GM23338 (cell line): ENCODE measurements at places on chromosomes 12 and 14.

GRCh38 chr14:85234156-85235025 is 295.6 kb upstream of the FLRT2 start:
- no peak for DNase-seq

DNA sequence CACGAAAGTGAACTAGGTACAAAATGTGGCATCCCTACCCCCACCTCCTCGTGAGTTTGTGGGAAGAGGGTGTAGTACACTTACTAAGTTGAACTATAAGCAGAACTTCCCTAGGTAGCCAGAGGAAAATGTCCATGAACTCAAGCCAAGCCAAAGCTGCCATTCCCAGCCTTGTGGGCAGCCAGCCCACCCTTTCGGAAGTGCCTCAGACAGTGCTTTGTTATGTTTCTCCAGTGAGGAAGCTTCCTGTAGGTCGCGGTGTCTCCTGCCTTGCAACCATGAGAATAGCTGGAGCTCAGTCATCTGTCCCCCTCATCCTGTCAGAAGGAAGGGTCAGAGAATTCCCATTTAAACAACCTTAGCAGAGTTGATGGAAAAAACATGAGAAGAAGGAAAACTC is 266.9 kb downstream of the DUSP6 start:
- DNase-seq = peak; percentile 45

DNA sequence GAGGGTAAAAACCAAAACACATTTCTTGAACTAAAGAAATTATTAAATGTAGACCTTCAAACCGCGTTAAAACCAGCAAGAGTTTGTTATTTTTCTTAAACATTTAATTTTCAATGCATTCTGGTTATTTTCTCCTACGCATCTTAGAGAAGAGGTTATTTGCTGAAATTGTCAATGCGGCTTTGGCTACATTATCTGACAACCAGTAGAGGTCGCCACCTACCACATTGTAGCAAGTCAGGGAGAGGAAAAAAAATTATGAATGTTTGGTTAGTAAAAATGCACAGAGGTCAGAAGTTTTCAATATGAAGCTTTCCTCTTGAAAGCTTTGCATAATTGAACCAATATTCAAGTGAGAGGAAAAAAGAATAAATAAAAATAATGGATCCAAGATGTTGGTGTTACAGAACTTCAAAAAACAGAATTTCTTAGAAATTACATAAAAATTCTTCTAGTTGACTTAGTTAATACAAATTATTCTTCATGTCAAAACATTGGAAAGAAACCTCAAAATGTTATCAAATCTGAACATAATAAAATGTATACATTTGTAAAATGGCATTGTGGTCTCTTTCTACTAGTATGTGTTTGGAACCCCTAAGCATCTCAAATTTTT is 159.4 kb upstream of the TMTC2 start:
- DNase-seq = peak; percentile 61

DNA sequence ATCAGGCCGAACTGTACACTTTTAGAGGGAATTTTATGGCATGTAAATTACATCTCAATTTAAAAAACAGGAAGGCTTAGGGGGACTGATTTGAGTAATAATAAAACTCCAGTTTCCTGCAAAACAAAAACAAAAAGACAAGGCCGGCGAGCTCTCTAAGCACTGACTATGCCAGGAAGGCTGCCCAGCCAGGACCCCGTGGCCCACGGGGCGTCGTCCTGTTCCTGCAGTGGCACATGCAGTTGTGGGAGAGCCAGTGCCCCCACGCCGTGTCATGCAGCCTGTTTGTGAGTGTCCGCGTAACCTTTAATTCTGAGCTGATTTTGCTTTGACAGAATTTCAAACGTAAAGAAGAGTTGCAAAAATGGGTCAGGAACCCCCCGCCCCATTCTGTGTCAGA is 10.5 kb downstream of the XRCC3 start:
- no peak for DNase-seq

- no peak for DNase-seq
Observed at GRCh38 chr14:22535126-22535525, 53.9 kb downstream of the DAD1 start.

DNA sequence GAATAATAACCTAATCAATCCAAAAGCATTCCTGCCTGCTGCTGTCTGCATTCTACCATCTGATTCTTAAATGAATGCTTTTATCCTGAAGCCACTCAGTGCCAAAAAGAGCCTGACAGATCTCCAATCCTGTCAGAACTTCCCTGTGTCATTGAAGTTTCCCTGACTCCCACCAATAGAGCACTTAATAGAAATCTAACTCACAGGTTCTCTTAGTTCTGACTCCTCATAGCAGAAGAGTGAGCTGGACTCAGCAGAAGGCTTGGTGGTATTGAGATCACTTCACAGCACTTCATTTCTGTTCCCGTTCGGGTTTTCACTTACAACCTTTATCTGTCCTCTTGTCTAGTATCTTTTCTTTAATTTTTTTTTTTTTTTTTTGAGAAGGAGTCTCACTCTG is 102.6 kb downstream of the OTOGL start:
- no peak for DNase-seq

GRCh38 chr12:10130042-10130441 is at the start of gene CLEC7A:
Gene CLEC7A, minus strand, starts transcription at chr12:10130199. Its CDS starts 117 bp downstream, at chr12:10130082.
- no peak for DNase-seq

GRCh38 chr14:80987235-80988032 is 32.0 kb downstream of the TSHR start:
- peak; percentile 83 for DNase-seq

GRCh38 chr12:53927220-53928029 is 11.2 kb upstream of the HOXC13 start:
- DNase-seq = peak; percentile 55

DNA sequence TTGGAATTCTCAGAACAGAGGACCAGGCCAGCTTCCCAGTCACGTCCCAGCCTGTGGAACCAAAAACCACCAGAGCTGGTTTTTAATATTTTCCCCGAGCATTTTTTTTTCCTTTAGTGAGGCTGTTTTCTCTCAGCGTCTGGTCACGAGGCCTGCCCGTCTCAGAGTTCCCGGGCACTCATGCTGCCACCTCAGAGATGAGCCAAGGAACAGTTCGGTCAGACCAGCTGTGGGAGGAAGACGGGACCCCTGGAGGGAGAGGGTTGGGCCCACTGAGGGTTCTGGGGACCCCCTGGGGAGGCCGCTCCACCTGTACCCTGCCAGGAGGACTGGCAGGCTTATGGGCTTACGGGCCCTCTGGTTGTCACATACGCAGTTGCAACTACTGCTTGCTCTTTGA is 39.9 kb downstream of the JDP2 start:
- no peak for DNase-seq

- no peak for DNase-seq
Observed at GRCh38 chr12:130301559-130301958, 36.1 kb upstream of the PIWIL1 start.

- DNase-seq = no peak
Observed at GRCh38 chr12:111664961-111665865, 20.5 kb downstream of the BRAP start.

- no peak for DNase-seq
Observed at GRCh38 chr12:20183563-20183962, 184.8 kb upstream of the PDE3A start.

DNA sequence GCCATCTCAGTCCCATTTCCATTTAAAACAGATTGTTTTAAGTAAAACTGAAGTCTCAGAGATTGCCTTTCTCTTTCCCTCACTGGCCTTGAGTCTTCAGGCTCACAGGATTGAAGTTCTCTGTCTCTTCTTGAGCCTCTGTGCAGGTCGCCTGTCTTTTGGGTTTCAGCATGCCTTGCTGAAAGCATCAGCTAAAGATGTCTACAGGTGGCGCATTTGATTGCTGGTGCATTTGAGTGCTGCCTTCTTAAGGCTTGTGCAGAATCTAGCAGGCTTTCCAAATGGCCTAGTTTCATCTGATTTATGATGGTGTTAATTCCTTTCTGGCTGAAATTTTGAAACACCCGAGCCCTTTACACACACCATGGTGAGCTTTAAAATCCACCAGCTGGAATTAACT is 1062.2 kb upstream of the FBXO33 start:
- peak; percentile 26 for DNase-seq

- no peak for DNase-seq
Observed at GRCh38 chr12:96988919-96989318, 81.9 kb downstream of the NEDD1 start.
